WTC11 (cell line): ENCODE measurements at places on chromosomes 16 and 17. TPM values are rescaled to one million over a fixed set of nuclear protein-coding genes. Genes with fewer than 3 reads are reported as not detected.

DNA sequence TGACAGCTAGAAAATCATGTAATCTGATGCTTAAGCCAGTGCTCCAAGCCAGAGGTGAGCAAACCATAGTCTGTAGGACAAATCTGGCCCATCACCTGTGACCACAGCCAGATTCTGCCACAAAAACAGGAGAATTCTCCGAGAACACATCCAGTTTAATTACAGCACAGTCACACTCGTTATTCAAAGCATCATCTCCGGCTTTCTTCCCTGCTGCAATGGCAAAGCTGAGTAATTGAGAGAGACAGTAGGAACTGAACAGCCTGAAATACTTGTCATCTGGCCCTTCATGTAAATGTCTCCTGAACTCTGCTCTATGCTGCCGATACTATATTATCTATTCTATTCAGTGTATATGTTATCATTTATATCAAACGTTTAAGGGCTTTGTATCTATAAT is 121.4 kb upstream of the FOXF1 start:
- H3K27ac ChIP-seq: no peak overlapping the region
- no peak overlapping the region for H3K4me3 ChIP-seq
- no peaks in the 10 kb centered on the region; the same call in 1 of the 2 replicates for H3K27me3 ChIP-seq
- H3K36me3 ChIP-seq: no peaks in the 10 kb centered on the region
- DNase-seq: no peak

GRCh38 chr16:86625029-86625428 is 46.7 kb downstream of the FOXL1 start:
- H3K27ac ChIP-seq: no peak overlapping the region
- DNase-seq: no peak
- no peaks in the 10 kb centered on the region for H3K4me1 ChIP-seq
- no peak overlapping the region for H3K4me3 ChIP-seq

DNA sequence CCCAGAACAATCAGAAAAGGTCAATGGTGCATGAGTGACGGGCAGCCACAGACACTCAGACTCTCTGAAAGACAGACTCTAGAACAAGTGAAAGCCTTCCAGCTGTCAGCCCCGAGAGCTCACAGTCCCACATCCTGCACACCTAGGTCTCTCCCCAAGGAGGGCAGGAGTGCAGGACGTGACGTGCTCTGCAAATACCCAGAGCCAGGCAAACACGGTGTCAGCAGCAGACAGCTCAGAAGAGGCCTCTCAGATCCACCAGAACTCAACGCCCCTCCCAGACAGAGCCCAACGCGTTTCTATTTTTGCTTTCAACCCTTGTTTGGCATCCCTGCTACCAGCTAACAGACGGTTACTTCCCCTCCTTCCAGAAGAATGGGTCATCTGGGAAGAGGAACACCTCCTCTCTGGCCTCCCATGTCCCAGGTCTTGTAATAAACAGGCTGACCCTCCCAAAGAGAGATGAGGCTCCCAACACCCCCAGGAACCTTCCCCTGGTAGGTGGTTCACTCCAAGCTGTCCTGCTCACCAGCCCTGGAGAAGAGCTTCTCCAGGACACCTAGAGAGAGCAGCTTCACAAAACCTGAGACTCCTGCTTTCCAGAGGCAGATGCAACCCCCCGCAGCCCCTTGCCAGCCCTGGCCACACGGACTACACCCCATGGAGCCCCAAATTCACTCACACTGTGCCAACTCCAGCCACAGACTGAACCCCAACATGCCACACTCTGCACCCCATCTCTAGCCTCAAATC is 7.6 kb downstream of the PITPNM3 start:
- peaks cover 40% of the 10 kb centered on the region for H3K4me1 ChIP-seq
- H3K27ac ChIP-seq: no peak overlapping the region; the same call in 1 of the 2 replicates
- H3K36me3 ChIP-seq: no peaks in the 10 kb centered on the region
- peaks cover 13% of the 10 kb centered on the region for H3K27me3 ChIP-seq
- no peak for DNase-seq
- no peak overlapping the region for H3K4me3 ChIP-seq

- no peak overlapping the region for H3K27ac ChIP-seq
- no peak for DNase-seq
- no peaks in the 10 kb centered on the region for H3K4me1 ChIP-seq
- H3K4me3 ChIP-seq: no peak overlapping the region
- peaks cover 20% of the 10 kb centered on the region for H3K36me3 ChIP-seq
- H3K27me3 ChIP-seq: peaks cover 17% of the 10 kb centered on the region
Measured at GRCh38 chr17:77728871-77729270, 229.6 kb upstream of the TNRC6C start.

The NPIPA7 gene
- 4.9 to 8.5 TPM (median 7.1 TPM) in 3 replicates for total RNA-seq

GRCh38 chr16:57540906-57541753 is 1.3 kb upstream of the ADGRG5 start:
- DNase-seq: no peak
- H3K27ac ChIP-seq: no peak overlapping the region
- H3K36me3 ChIP-seq: no peaks in the 10 kb centered on the region
- H3K4me3 ChIP-seq: no peak overlapping the region

DNA sequence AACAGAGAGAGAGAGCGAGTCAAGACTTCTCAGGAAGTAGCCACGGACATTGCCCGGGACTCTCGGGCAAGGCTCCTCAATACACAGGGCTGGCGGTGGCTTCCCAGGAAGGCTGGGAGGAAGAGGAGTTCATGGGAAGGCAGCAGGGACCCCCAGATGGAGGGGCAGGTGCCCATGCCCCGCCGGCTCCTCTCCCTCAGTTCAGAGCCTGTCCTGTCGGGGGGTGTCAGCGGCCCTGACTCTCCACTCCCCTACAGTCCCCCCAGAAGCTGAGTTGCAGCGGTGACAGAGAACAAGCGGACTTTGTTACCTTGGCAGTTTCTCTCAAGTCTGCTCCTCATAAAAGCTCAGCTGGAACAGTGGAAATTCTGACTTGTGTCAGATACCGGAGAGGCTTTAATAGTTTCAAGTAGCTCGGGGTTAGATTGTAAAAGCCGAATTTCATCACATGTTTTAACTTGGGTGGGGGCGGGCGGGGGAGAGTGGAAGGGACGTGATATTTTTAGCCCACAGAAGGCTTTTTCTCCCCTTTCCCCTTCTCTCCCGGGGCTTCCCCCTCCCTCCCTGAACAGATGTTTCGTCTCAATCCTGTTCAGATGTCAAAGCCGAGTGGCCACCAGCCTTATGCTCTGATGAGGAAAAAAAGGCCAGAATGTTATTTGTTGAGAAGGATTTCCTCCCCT is 65.2 kb downstream of the NKD1 start:
- DNase-seq: no peak
- peaks cover 32% of the 10 kb centered on the region for H3K4me1 ChIP-seq
- no peak overlapping the region for H3K4me3 ChIP-seq
- H3K27me3 ChIP-seq: no peaks in the 10 kb centered on the region
- no peaks in the 10 kb centered on the region for H3K36me3 ChIP-seq
- no peak overlapping the region for H3K27ac ChIP-seq
